ENCODE measurements at places on chromosomes 12 and 14.

GRCh38 chr12:76810671-76811419 is 46.9 kb downstream of the ZDHHC17 start:
- DNase-seq, result no peak

DNA sequence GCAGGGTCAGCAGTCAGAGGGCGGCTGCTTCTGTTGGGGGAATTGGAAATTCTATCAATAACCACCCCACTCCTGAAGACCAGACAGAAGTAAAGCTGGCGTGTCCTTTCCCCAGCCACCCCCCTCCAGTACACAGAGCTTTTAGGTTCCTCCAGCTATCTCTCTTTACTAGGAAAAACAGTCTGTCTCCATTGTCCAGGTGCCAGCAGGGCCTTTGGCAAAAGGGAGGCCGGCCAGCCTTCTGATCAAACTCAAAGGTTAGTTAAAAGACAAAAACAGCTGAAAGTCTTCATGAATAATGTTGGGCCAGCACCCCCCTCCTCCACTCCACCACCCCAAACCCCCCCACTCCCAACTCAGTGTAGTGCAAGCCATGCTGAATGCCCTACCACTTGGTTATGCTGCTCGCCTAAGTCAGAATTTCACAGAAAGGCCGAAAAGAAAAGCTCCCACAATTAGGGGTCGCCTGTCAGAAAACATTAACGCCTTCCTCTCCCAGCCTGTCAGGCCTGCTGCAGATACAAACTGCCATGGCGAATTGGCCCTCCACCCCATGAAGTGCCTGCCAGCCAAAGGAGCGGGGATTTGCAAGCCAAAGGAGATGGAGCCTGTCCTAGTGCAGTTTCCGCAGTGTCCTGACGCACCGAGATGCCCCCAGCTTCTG is 8.9 kb downstream of the ASCL1 start:
- DNase-seq, result no peak

DNA sequence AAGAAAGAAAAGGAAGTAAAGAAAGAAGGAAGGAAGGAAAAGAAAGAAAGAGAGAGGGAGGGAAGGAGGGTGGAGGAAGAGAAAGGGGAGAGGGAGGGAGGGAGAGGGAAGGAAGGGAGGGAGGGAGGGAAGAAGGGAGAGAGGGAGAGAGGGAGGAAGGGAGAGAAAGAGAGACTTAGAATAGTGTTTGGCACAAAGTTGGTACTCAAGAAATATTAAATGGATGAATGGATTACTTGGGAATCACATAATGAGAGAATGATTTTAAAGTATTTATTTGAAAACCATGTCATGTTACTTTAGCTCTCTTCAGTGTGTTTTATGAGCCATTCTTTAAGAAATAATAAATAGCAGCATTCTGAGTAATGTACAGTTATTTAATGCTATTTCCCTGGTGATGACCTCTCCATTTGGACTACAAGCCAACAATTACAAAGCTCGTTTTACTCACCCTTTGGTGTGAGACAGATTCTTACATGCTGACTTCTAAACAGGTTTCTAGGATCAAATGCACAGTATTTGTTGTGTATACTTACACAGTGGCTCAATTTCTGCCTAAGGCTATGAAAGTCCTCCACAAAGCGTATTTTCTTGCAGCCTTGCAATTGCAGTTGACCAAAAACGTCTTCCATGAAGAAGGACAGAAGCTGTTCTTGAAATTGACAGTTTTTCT is 861 bp downstream of the IL26 start:
- DNase-seq, result no peak

GRCh38 chr12:10952645-10953044 is 13.6 kb upstream of the TAS2R14 start:
- DNase-seq, result no peak

GRCh38 chr12:117850048-117850447 is 118.7 kb downstream of the KSR2 start:
- DNase-seq, result peak; percentile 18

- DNase-seq, result peak; percentile 84
These were observed 17.4 kb downstream of the TMPO start for GRCh38 chr12:98532687-98533304.

DNA sequence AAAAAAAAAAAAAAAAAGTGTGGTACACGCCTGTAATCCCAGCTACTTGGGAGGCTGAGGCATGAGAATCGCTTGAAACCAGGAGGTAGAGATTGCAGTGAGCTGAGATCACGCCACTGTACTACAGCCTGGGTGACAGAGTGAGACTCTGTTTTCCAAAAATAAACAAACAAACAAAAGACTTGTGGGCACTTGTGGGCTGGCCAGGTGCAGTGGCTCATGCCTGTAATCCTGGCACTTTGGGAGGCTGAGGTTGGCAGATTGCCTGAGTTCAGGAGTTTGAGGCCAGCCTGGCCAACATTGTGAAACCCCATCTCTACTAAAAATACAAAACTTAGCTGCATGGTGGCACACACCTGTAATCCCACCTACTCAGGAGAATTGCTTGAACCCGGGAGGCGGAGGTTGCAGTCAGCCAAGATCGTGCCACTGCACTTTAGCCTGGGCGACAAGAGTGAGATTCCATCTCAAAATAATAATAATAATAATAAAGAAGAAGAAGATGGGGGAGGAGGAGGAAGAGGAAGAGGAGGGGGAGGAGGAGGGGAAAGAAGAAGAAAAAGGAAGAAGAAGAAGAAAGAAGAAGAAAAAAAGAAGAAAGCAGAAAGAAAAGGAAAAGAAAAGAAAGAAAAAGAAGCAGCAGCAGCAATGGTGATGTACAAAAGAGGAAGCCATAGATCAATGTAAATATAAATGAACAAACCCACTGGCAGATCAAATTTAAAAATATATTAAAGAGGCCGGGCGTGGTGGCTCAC is 27.9 kb upstream of the CCNT1 start:
- no peak for DNase-seq

DNA sequence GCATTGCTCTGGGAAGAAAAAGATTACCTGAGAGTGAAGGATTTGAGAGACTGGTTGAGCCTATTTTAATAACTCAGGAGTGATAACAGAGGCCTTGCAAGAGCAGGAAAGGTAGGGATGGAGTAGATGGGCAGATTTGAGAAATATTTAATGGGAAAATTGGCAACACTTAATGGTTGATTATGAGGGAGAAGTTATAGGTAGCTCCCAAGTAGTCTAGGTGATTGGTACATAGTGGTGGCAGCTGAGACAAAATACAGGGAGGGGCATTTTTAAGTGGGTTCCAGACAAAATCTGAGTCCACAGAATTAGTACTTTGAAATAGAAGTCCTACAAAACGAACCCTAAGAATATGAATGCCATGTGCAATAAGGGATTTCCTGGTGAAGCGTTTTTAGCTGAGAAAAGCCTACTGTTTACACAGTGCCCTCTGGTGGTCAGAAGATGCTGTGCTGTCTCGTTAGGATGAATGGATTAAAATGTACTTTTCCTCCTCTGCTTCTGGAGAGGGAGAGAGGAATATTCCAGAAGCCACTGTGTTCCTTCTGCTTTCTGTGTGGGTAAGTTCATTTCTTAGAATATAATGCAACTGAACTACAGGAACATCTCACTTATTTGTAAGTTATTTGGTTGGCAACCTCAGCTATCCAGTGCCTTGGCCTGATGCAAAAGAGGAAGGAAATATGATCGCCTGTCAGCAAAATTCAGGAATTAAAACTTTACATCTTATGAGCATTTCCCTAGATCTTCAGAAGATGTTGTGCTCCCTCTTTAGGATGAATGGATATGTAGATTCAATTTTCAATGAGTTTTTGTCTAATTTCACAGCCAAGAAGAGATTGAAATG is 6.5 kb downstream of the ZBTB1 start:
- DNase-seq, result peak; percentile 80

DNA sequence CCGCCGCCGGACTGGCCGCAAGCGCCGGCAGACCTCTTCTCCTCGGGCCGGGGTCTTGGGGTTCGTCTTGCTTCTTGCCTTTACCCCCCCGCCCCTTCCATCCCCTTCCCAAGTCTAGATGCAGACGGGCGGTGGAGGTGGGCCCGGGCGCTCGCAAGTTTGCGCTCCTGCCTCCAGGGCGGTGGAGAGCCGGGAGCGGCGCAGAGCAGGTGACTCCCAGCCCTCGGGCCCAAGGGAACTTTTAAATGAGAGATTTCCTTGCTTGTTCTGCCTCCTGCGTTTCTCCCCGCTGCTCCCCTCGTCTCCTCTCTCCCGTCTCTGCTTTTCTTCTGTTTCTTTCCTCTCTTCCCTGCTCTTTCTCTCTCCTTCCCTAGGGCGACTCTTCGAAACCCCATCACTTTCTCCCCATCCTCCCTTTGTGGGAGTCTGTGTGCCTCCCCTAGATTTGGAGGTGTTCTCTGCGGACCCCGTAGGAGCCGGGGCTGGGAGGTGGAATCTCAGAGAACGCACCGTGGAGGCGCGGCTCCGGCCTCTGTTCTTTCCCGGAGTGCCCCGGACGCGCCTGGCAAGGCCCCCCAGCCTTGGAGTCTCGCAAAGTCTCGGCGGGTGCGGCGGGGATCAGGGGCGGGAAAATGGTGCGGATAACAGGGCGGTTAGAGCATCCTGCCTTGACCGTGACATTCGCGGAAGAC is 114.7 kb upstream of the MYL2 start:
- no peak for DNase-seq

DNA sequence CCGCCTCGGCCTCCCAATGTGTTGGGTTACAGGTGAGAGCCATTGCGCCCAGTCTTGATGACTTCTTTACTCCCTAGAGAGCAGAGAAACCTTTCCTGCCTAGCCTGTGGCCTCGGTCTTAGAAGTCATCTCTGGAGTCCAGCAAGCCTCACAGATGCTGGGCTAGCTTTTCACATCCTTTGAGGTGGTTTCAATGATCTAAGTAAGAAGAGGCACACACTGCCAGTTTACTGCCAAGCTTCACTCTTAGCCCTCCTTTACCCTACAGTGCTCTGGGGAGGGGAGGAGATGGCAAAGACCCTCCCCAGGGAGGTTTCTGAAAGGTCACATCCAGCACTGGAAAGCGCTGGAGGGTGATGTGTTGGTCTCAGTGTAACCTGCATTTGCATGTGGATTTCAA is 304.8 kb downstream of the PCNX1 start:
- DNase-seq, result no peak

DNA sequence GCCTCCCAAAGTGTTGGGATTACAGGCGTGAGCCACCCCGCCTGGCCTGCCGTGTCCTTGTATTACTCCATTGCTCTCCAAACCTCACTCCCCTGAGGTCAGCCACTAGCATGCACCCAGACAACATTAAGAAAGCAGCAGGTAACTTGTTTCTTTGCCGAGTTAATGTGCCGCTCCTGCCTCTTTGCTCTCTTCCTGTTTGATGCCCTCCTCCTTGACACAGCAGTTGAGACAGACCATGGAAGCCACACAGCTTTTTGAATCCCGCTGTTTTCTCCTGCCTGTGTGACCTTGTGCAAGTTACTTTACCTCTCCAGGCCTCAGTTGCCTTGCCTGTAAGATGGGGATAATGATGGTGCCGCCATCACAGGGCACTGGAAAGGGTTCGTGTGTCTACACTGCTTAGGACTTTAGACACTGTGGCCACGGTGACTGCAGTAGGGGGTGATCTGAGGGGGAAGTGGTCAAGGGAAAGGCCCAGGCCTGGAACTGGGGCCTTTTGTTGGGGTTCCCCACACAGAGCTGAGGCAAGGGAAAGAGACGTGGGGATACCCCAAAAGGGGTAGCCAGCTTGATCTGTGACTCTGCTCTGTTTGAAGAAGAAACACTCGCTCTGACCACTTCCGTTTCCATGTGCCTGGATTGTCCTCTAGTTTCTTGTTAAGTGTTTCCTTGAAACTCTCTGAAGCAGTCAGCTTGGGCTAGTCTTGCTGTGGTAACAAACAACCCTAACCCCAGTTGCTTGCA is 69.3 kb downstream of the RIN3 start:
- DNase-seq, result peak; percentile 30

DNA sequence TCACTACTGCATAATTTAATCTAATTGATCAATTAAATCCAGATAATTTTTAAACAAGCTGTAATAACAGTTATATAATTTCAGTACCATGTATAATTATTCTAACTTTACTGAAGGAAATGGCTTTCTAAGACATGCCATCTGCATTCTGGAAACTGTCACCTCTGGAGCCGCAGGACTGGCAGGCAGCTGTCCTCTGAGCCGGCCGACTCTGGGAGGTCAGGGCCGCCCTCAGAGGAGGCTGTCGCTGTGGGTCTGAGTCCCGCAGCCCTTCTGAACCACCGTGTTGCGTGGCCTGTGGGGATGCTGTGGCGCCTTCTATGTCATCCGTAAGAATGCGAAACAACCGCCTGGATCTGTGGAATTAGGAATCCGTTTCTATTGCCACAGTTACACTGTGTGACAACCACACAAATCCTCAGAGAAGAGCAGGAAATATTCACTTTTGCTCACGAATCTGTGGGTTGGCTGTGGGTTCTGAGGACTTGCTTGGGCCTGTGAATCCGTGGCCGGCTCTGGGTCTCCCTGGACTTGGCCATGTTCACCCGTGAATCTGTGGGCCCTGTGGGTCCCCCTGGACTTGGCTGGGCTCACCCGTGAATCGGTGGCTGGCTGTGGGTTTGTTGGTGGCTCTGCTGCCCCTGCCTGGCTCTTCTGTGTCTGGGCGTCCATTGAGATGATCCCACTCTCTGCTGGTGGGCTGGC is 17.2 kb upstream of the GALNT9 start:
- no peak for DNase-seq

Data from common myeloid progenitor, CD34-positive (primary cell).